T-helper 2 cell treated with Interferon-gamma antibody and Interleukin-4, amounts not matched to agents 5 μg/mL and 100 μg/mL, for 36 hours (primary cell): ENCODE measurements at places on chromosomes 6 and 20.
A peak's percentile ranks its signal among the peaks of the same experiment; 100 is the strongest.

DNA sequence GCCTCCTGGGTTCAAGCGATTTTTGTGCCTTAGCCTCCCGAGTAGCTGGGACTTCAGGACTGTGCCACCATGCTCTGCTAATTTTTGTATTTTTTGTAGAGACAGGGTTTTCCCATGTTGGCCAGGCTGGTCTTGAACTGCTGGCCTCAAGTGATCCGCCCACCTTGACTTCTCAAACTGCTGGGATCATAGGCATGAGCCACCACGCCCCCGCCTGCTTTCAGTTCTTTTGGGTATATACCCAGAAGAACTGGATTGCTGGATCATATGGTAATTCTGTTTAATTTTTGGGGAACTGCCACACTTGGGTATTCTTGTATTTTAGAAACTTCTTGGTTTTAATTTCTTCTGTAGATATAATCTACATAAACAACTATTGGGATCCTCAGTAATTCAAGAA lies 17.0 kb downstream of the CDS2 start:
- no peak for DNase-seq

- DNase-seq, result no peak
These were observed 112.6 kb downstream of the TMEM170B start for GRCh38 chr6:11650025-11650696.

GRCh38 chr6:36032261-36032660 lies 4.7 kb downstream of the MAPK14 start:
- no peak for DNase-seq

DNA sequence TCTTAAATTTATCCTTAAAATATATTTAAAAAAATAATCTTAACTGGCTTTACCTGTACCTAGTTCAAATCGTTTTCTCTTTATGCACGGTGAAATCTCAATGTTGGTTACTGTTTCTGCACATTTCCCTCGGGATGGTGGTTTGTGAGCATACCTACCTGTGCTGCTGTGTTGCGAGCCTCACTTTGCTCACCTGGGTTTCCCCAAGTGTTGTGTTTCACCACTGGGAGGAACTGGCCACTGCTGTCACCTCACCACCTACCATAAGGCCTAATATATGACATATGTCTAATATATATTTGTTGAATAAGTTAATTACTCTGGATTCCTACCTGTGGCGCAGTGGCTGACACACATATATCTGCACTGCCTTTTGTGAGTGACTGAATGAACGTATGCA lies 493.5 kb upstream of the FLRT3 start:
- no peak for DNase-seq

- DNase-seq, result no peak
These were observed 11.0 kb downstream of the SULF2 start for GRCh38 chr20:47774131-47774777.

DNA sequence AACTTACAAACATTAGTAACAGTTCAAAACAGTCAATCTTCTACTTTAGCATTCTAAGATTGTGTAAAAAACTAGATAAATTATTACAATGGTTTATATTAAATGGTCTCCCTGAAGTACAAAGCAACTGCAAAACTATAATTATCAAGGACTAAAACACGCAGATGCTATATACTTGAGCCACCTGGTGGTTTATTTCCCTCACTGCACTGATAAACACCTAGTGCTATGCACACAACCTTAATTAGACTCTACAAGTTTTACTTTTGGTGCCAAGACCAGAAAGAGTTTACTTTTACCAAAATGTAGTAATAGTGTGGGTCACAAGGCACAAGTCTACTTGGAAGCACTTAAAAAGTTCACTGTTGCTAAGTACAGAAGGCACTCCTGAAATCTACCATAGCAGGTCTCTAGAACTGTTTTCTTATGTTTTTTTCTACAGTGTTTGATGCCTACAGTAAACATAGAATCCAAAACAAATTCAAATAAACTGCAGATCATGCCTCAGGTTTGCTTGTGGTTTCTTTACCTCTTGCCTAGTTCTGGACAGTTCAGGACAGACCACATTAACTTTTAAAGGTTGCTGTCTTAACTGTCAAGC lies 49.2 kb downstream of the GMDS start:
- no peak for DNase-seq

DNA sequence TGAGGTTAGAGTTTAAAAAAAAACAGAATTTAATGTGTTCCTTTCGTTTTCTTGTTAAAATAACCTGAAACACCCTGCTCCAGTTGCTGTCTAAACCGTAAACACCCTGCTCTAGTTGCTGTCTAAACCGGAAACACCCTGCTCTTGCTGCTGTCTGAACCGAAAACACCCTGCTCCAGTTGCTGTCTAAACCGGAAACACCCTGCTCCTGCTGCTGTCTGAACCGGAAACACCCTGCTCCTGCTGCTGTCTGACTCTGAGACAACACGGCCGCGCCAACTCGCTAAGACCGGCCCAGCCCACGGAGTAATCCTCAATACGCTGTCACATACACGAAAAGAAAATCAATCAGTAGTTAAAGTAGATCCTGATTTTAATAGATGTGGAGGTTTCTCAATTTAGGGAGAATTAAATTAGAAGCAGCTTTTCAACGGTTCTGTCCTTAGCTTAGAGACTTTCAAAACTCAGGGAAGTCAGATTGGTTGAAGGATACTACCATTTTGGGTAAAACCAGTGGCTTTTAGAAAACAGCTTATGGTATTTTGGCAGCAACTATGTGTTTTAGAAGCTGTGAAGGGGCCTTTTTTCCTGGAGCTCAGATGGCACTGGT lies 98.3 kb downstream of the RAMACL start:
- peak; percentile 67 for DNase-seq

DNA sequence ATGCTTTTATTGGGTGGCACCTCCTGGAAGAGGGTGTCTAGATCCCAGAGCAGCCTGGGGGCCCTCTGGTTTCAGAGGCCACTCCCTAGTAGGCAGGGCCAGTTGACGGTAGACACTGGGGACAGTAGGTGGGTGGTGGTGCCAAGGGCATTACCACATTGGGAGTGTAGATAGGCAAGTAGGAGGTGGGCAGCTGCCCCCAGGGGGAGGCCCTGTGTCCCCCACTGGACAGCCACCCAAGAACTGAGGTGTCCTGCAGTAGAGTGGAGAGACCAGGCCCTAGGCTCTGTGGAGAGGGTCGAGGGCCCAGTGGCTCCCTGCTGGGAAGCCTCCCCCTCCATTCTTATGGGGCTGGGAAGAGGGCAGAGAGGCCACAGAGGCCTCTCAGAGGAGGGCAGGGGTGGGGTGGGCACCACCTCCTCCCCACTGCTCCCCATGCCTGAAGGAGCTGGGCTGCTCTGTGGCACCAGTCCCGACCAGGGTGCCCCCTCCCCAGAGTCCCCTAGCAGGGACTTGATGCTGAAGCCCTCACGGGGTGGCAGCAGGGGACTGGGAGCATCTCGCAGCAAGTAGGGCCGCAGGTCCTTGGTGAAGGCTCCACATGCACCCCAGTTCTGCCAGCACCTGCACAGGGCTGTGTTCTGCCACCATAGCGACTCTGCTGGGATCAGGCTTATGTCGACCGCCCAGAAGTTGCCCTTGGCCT lies 305.0 kb upstream of the KCNQ5 start:
- DNase-seq, result no peak

- DNase-seq, result no peak
These were observed 38.2 kb upstream of the SLCO4A1 start for GRCh38 chr20:62603907-62604785.

DNA sequence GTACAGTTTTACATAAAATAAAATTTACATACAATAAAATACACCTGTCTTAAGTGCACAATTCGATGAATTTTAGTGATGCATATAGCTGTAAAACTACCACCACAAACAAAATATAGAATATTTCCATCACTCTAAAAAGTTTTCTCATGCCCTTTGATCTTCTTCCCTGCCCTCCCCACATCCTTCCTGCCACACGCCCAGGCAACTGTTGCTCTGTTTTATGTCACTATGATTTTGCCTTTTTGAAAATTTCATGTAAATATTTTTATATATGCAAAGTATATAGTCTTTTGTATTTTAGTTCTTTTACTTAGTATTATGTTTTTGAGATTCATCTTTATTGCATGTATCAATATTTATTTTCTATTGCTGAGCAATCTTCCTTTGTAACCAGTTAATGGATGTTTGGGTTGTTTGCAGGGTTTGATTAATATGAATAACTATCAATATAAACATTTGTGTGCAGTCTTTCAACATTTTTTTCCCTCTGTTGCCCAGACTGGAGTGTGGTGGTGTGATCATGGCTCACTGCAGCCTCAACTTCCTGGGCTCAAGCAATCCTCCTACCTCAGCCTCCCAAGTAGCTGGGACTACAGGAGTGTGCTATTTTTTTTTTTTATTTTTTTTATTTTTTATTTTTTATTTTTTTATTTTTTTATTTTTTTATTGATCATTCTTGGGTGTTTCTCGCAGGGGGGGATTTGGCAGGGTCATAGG lies 23.8 kb upstream of the SAMHD1 start:
- peak; percentile 35 for DNase-seq

DNA sequence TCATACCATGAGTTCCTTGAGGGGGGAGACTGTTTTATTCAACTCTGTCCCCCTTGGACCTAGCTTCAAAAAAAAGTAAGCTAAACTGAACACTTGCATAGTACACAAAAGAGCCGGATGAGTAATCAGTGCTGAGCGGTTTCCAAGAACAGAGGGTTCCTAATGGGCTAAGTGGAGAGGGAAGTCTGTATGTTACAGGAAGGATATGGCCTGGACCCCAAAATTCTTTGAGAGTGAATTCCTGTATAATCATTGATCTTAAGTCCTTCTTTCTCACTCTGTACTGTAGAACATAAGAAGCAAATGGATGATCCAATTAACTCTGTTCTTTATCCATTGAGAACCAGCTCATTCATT lies 324.7 kb upstream of the CNR1 start:
- DNase-seq, result no peak

DNA sequence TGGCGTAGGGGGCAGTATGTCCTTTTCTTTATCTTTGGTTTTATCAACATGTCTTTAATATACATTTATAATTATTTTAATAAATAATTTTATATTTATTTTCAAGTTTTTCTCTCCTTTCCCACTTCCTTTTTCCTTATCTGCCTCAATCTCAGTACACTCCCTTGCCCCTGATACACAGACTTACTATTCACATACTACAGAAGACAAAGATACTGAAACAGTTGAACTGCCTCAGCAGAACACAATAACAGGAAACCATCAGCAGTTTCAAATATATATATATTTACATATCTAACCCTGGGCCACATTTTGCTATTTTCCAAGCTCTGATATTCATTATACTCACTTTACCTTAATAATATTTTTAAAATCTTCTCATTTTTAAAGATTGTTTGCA lies 19.8 kb downstream of the IBTK start:
- no peak for DNase-seq

DNA sequence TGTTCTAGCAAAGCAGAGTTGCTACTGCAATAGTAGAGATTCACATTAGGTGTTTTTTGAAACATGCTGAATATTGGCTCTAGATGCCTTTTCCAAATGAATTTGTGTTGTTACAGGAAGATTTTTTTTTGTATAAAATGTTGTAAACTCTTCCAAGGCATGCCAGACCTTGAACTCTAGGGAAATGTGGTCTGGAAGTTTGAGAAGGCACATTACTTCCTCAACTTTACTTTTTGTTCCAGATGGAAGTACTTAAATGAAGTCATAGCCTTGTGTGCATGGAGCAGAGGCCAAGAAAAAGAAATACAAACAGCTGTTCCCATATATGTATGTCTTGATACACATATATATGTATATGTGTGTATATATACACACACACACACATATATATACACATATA lies 585.7 kb upstream of the MARCKS start:
- no peak for DNase-seq

GRCh38 chr20:63767886-63768285 lies 28.3 kb downstream of the SLC2A4RG start:
- DNase-seq, result no peak

DNA sequence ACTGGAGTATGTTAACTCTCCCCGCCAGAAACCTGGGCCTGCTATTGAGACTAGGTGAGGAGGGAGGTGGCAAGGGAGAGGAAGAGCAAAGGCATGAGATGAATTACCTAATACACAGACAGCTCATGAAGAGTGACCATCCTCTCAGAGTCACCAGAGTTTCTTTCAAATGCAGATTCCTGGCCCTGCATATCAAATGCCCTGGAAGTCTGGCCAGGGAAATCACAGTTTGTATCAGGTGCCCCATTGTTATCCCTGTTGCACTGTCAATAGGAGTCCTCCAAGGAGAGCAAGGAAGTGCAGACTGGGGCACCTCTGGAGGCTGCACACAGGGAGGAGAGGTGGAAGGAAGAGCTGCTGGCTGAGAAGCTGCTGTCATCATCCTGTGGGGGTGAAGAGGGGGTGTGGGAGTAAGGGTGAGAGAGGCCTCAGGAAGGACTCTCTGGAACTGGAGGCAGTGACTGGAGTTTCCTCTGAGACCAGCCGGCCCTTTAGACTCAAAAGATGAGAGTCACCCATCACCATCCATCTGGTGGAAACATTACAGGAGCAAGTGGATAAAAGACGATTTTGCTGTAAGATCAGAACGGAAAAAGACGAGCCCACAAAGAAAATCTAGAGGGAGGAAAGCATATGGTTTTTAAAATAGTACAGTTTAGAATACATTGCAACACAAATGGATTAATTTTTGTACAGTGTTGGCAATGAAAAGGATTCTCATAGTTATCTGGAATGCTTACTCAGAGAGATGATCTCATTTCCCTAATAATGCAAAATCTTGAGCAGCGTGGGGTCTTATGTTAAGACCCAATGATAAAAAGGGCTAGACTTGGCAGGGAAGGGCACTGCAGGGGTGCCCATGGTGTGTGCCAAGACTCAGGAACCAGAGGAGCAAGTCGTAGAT lies 268.1 kb downstream of the UST start:
- DNase-seq, result no peak

- no peak for DNase-seq
These were observed 156.2 kb downstream of the BCAS1 start for GRCh38 chr20:53914091-53914780.

- DNase-seq, result no peak
These were observed 2.1 kb upstream of the LAMA5 start for GRCh38 chr20:62368976-62369814.

- DNase-seq, result no peak
These were observed 193.3 kb downstream of the UTRN start for GRCh38 chr6:144478483-144478882.

DNA sequence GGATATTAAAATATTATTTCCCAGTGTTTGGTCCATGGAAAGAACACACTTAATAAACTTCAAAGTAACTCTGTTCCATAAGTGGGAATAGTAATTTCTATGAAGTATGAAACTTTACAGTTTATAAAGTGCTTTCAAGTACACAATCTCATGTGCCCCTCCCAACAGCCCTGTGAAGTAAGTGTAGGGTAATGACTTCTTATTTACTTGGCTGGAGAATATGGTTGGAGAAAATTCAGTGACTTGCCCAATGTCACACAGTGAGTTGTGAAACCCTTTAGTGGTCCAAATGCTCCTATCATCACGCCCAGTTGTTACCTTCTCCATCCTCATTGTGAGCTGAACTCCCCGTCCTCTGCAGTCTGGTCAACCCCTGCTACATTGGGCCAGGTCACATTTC lies 141.2 kb downstream of the PDE7B start:
- no peak for DNase-seq

- peak; percentile 51 for DNase-seq
These were observed 304.3 kb upstream of the SUPT3H start for GRCh38 chr6:45681860-45682511.

GRCh38 chr6:42049948-42050296 lies 402 bp upstream of the TAF8 start:
- no peak for DNase-seq
